ENCODE measurements at places on chromosomes 16 and 17.

- DNase-seq: no peak
Observed at GRCh38 chr17:68347380-68347779, 56.1 kb downstream of the ARSG start.

- DNase-seq: no peak
Observed at GRCh38 chr17:8185582-8186445, 4.2 kb downstream of the BORCS6 start.

- no peak for DNase-seq
Observed at GRCh38 chr16:2026461-2027023, at the start of gene NHERF2. Gene NHERF2 (plus strand): TSS chr16:2026902. CDS start chr16:2027006, 104 bp downstream.

DNA sequence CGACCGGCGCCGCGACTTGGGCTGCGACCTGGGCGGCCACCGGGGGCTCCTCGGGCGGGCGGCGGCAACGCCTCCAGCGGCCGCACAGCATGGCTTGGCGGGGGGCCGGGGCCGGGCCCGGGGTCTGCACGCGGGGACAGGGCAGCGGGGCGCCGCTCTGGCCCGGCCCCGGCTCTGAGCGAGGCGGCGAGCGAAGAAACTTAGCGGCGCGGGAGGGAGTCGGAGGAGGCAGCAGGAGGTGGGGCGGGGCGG, at the start of gene PLCD3:
PLCD3 (minus strand) TSS at position 196 of the 252 bp plus-strand sequence; CDS start at position 91, 105 bp downstream.
- no peak for DNase-seq

DNA sequence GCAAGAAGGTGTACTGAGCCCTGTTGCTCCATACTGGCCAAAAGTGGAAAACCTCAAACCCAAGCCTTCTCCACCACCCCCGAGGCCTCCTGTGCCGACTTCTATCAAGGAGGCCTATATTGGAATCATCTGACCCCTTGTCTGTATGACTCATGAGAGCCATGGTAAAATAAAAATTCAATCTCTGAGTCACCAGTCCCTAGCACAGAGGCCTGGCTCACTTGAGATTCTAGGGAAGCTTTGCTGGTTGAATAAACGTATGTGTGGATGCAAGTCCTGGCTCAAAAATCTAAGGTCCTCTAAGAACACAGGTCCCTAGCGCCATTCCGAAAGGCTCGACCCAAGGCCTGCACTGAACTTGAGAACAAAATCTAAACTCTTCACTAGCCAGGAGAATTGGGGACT, 15.0 kb downstream of the NSMCE1 start:
- DNase-seq: no peak

DNA sequence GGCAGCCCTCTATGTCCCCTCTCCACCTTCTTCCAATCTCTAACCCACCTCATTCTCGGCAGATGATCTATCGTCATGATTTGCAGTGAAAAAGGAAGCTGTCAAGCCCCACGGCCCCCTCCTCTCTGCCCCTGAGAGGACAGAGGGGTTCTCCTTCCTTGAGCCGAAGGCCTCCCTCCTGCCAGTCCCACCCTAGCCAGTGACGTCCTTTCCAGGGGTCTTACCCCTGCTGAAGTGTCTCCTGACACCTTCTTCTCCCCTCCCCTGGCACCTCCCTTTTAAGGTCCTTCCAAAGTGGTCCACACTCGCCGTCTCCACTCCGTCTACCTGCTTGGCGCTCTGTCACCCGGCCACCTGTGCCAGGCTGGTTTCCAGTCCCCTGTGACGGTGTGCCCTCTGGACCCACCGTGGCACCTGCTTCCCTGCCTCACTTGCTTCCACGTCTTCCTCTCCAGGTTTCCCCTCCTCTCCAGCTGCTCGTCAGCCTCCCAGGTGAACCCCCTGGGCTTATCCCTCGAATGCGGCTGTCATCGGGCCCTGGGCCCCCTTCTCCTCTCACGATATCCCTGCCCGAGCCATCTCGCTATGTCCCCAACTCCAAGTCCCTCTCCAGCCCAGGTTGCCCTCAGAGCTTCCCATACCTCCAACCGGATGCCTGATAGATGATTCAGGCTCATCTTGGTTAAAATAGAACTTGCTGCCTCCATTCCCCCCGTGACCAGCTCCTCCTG, 5.7 kb downstream of the CCDC102A start:
- no peak for DNase-seq

GRCh38 chr16:75236736-75237397, 14.6 kb downstream of the BCAR1 start:
- DNase-seq: no peak

DNA sequence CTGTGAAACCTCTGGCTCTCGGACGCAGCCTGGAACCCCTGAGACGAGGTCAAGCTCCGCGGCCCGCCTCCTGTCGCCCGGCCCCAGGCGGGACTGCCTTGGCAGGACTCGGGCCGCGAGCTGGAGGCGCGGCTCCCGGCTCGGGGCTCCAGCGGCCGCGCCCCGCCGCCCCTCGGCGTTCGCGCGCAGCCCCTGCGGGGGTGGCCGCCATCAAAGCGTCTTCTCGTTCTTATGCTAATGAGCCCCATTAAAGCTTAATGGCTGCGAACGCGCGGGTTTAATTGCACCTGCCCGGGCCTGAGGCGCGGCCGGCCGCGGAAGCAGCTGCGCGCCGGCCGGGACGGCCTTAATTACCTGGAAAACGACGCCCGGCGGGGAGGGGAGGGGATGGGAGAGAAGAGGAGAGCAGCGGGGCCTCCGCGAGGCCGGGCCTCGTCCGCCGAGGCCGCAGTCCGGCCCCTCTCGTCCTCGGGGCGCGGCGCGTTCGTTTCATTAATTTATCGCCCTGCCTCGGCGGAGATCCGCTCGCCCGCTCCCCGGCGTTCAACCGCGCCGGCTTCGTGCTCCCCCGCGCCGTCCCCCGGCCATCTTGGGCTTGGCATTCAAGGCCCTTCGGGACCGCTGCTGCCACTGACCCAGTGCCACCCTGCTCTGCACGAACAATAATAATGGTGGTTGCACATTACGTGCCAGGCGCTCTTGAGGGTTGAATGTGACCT, 19.2 kb downstream of the RAI1 start:
- DNase-seq: no peak

DNA sequence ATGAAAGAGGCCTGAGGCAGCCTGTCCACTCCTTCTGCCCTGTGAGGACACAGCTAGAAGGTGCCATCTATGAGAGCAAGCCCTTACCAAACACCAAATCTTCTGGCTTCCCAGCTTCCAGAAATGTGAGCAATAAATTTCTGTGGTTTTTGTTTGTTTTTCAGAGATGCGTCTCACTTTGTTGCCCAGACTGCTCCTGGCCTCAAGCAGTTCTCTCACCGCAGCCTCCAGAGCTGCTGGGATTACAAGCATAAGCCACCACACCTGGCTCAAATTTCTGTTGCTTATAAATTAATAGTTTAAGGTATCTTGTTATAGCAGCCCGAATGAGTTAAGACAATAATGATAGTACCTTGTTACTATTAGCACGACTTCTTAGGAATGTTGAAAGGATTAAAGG, 12.5 kb upstream of the SLC16A11 start:
- no peak for DNase-seq

- DNase-seq: no peak
Observed at GRCh38 chr16:25729188-25729915, 37.6 kb downstream of the HS3ST4 start.

- no peak for DNase-seq
Observed at GRCh38 chr17:46080118-46081017, 81.3 kb downstream of the STH start.

DNA sequence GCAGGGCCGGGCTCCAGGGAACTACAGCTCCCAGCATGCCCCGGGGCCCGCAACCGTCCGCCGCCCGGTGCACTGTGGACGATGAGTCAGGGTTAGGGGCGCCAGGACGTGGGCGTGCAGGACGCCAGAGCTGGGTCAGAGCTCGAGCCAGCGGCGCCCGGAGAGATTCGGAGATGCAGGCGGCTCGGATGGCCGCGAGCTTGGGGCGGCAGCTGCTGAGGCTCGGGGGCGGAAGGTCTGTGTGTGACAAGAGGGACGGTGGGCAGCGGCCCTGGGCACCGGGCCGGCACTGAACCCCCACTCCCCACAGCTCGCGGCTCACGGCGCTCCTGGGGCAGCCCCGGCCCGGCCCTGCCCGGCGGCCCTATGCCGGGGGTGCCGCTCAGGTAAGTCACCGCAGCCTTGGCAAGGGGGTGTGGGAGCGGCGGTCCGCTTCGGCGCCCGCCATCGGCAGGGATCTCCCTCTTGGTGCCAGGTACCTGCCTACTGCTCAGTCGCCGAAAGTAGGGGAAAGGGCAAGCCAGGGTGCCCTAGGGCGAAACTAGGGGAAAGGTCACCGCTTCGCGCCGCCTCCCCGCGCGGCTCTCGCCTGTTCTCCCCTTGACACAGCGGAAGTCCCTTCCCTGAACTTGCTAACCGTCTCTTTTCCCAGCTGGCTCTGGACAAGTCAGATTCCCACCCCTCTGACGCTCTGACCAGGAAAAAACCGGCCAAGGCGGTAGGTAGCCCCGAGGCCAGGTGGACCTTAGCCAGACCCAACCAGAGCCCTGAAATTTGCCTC, at the start of the genes ACADVL and DLG4:
ACADVL (plus strand) TSS at position 127 of the 781 bp plus-strand sequence; CDS start at position 174, 47 bp downstream.
DLG4 (minus strand) TSS at position 25 of the 781 bp plus-strand sequence.
- no peak for DNase-seq

DNA sequence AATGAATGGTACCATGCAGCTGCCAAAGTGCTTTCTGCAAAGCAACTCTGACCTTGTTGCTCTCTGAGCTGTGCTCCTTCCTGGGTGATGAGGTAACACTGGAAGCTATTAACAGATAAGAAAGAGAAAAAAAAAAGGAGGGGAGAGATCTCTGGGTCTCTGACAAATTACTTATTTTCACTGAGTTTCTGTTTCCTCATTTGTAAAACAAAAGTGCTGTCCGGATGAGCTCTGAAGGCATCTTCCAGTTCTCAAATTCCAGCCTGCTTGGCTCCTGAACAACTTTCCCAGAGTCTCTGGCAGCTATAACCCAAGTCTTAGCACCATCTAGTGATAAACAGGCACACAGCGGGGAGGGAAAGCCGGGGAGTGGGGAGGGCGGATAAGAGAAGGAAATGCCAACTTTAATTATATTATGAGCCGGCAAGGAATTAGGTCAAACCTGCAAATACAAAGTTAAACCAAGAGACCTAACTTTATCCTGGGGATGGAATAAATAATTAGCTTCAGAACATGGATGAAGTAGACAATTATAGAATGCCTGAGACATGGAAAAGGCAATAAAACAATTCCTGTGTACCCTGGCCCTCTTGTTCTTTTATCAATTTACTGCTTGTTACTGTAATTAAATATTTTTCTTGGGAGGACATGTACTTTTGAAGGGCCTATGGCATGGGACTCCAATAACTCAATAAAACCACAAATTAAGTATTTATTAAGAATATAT, 61.3 kb upstream of the KIFC3 start:
- DNase-seq: no peak

GRCh38 chr16:84862804-84863480, 43.2 kb downstream of the CRISPLD2 start:
- no peak for DNase-seq

DNA sequence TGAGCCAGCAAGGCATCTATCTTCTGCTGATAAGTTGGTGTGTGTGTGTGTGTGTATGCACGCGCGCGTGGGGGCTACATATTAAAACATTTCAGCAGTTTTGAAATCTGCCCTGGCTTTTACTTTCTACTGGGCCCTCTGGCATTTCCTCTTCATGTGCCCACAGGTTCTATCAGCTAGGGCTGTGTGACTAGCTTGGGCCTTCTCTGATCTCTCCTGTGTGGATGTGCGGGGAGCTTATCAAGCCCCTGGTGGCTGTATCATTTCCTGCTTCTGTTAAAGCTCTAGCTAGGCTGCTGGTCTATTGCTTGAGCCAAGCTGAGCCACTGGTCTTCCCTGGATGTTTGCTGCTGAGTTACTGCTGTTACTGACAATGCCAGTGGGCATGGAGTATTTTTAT, 132.5 kb downstream of the AATF start:
- DNase-seq: no peak

GRCh38 chr17:39740357-39741111, 2.8 kb downstream of the GRB7 start:
- DNase-seq: no peak

DNA sequence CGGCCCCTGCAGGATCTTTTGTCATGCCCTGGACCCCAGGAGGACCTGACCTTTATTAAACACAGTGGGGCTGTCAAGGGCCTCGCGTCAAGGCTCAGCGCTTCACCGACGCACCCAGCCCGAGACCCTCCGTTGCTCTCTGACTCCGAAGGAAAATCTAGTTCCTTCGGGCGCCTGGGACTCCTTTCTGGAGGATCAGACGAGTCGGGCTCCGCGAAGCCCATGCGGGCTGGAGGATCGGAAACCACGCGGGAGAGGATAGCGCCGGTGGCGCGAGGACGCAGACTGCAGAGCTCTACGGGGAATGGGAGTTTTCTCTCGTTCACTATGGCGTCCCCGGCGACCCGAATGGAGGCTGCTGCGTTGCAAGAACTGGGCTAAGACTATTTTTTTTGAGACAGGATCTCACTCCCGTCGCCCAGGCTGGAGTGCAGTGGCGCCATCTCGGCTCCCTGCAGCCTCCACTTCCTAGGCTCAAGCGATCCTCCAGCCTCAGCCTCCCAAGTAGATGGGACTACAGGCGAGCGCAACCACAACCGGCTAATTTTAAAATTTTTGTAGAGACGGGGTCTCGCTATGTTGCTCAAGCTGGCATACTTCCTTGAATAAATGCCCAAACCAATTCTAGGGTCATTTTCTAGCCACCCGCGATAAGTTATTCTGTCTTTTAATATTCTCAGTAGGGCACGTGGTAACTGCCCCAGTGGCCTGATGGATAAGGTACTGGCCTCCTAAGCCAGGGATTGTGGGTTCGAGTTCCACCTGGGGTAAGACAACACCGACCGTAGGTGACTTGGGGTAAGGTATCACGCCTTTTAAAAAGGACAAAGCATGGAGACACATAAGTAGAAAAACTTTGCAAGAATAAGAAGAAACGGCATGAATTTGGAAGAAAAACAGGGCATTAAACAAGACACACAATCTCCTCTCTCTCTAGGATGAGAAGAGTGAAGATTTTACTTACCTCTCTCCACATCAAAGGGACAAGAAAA, 5.5 kb downstream of the OR1F1 start:
- no peak for DNase-seq
